Activated CD4-positive, alpha-beta T cell treated with anti-CD3 and anti-CD28 coated beads, Interleukin-2, amount 50 U/mL, for 16 hours (primary cell): ENCODE measurements at places on chromosomes 3 and 15.

- DNase-seq: no peak
Measured at GRCh38 chr15:66955871-66956585, 109.4 kb upstream of the SMAD3 start.

DNA sequence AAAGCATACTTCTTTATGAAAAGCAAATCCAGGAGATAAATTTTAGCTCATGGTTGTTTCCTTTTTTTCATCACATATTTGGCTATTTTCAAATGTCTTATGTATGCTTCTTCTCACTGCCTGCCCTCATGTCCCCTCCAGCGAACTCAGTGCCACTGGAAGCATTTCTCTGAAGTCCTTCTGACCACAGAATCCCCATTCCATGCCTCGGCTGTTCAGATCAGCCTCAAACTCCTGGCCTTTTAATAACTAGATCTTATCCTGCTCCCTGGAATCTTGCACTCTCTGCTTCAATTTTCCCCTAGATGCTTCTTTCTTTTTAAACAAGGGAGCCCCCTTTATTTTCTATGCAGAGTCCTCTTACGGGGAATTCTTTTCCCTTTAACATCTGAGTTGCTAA lies 10.1 kb downstream of the ETV5 start:
- DNase-seq: no peak

DNA sequence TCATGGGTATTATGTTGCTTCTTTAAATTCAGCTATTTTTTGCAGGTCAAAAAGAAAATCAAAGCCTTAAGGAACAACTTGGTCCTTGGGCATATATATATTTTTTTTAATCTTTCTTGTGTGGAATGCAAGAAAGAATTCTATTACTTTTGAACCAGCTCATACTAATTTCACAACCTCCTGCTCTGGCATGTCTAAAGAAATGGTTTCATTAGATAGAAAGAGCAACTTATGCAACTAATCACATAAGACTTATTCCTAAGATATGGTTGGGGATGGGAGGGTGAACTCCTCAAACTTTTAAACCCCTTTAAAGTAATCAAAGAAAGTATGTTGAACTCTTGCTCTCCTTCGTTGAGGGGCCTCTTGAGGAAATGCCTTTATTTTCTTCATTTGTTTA lies 114.9 kb downstream of the GMNC start:
- DNase-seq: no peak

GRCh38 chr3:58604031-58604430 lies 26.8 kb upstream of the FAM107A start:
- DNase-seq: no peak

GRCh38 chr3:74089814-74090213 lies 465.1 kb upstream of the PDZRN3 start:
- no peak for DNase-seq

GRCh38 chr3:153023896-153024295 lies 138.1 kb upstream of the RAP2B start:
- DNase-seq: no peak

DNA sequence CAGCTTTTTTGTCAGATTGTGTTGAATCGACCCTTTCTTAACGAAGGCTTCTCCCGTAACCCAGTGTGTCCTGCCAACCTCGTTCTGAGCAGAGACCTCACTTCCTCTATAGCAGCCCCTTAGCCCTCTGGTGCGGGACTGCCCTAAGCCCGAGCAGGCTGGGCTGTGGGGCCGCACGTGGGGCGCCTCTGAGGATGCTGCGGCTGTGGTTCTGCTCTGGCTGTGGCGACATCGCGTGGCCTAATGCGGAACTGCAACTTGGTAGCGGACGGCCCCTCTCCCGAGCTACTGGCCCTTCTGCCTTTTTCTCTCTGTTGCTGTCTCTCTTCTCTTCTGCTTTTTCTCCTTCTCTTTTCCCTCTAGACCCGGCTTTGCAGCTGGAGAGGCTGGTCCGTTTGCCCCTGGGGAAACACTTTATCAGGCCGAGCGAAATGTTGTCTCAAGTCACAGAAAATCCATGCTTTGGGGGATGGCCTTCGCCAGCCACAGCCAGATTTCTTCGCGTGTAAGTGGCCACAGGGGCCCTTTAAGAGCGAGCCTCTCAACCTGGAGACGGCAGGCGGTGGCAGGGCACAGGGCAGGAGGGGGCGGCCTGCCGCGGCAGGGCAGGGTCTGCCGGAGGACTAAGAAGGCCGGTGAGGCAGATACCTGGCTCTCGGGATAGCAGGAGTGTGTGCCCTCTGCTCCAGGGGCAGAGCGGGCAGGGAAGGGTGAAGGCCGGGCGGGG lies 19.4 kb upstream of the KIF23 start:
- peak; percentile 82 for DNase-seq

GRCh38 chr3:191774485-191774884 lies 313.5 kb downstream of the PYDC2 start:
- no peak for DNase-seq

DNA sequence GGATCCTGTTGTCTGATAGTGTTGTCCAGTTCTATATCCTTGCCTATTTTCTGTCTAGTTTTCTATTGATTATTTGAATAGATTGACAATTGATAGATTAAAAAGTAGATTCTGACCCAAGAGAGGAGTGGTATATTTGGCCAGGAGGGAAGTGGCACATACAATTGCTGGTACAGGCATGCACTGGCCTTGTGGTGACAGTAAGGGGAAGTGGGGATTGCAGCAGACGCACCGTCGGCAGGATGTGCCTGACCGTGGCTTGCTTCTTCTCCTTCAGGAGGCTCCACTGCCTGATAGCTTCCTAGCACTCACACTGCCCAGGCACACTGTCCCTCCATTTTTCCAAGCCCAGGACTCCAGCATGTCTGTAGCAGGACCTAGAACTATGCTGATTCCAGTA lies 10.5 kb downstream of the GABRG3 start:
- DNase-seq: no peak

- no peak for DNase-seq
Measured at GRCh38 chr3:38154033-38154494, 11.3 kb upstream of the OXSR1 start.

GRCh38 chr3:51955175-51955892 lies at the start of gene GPR62:
Gene GPR62, plus strand, starts transcription at chr3:51955381. Its CDS starts 272 bp downstream, at chr3:51955653.
- no peak for DNase-seq

DNA sequence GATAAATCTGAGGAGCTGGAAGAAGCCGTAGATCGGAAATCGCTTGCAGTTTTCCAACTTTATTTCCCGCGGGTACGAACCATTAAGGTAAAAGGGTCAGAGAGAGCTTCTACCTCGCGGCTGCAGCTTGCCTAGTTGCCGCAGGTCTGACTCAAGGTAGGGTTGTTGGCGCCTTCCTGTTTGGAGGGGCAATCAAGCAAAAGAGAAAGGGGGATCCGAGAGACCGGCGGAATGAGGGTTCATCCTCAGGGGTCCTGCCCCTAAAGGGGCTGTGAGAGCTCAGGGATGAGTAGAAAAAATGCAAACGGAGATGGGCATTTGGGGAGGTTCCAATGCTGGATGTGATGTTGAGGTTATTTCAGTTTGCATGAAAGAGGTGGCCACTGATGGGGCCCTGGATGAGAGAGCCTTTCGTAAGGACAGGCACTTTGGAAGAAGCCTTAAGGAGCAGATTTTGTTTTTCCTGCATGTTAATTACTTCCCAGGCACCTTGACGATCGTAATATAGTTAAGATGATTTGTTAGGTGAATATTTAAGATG lies 265.4 kb downstream of the CGGBP1 start:
- no peak for DNase-seq

GRCh38 chr3:14652-15051 lies 181.9 kb upstream of the CHL1 start:
- DNase-seq: no peak

DNA sequence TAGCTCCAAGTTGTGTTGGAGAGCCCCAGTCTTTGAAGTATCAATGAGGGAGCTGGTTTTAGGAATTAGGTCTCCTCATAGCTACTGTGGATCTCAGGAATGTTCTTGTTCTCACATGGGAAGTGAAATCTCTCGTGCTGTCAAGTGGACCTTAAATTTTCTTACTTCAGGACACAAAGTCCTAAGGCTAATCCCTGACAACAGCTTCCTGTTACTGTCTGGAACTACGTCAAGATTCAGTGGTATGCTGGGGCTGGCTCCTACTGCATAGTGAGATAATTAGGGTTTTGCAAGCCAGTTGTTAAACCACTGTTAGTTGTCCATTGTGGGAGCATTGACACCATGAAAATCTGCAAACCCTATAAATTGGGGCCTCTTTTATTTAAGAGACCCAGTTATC lies 22.8 kb downstream of the MESP1 start:
- DNase-seq: no peak

DNA sequence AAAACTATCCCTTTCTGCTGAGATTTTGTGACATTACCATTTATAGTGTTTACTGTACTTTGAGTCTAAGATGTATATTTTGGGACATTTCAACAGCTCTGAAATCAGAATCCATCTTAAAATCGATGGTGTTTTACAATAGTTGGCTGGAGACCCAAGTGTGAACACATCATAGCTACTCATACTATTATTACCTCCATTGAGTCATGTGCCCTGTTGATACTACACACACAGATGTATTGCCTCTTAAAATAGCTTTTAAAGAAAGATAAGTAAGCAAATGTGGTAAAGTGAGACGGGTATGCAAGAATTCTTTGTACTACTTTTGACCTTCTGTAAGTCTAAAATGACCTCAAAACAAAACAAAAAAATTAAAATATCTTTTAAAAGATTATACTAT lies 6.7 kb downstream of the LMOD3 start:
- no peak for DNase-seq

- no peak for DNase-seq
Measured at GRCh38 chr3:187725653-187726370, 19.5 kb downstream of the BCL6 start.

- DNase-seq: no peak
Measured at GRCh38 chr3:78426454-78426853, 1341.3 kb downstream of the ROBO1 start.

- DNase-seq: peak; percentile 14
Measured at GRCh38 chr3:160016972-160017371, 28.3 kb downstream of the IL12A start.

- no peak for DNase-seq
Measured at GRCh38 chr3:43347774-43348173, 61.4 kb downstream of the SNRK start.

DNA sequence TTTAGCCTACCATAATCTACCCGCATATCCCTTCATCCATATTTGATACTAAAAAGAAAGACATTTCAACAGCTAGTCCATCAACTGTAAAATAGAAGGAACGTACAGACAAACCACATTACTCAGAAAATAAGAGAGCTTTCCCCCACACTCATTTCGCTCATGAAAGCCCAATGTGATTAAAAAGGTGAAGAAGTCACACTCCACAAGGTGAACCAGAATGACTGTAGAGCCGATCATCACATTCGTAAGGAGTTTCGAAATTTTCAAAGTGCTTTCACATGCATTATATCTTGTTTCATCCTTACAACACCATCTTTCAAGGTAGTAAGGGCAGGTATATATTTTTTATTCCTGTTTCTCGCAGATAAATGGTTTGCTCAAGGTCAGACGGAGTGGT lies 225.3 kb downstream of the FOXP1 start:
- peak; percentile 89 for DNase-seq

- DNase-seq: no peak
Measured at GRCh38 chr3:184008161-184008560, 9.5 kb downstream of the ABCC5 start.

DNA sequence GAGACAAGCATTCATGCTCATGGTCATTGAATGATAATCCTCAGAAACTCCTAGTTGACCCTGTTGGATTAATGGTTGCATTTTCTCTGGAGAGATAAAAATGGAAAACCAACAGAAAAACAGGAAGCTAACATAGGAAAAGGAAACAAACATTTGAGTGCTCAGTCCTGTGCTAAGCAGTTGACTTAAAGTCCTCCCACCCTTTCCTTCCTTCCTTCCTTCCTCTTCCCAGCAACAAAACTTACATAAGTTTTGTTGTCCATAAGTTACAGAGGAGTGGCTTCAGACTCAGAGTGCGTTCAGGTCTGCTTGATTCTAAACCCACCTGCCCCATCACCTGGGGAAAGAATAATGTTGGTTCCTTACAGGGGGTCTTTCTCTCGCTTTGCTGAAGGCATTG lies 163.8 kb upstream of the RGMA start:
- DNase-seq: no peak

DNA sequence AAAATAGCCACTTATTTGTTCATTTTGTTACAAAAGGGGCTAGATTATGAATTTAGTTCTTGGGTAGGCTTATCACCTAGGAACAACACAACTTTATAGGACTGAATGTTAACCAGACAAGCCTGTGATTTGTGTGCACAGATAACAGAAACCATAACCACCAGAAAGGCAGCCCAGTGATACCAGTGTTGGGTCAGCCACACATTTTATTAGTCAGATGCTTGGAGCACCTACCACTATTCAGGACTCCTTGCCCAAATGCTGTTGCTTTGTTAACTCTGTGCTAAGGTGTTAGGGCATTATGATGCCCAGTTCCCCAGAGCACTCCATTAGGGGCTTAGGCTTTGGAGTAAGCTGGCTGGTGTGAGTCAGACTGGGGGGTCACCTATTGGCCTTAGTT lies 22.5 kb downstream of the PLCL2 start:
- peak; percentile 31 for DNase-seq

- no peak for DNase-seq
Measured at GRCh38 chr15:40487816-40488682, 17.3 kb downstream of the CHST14 start.

DNA sequence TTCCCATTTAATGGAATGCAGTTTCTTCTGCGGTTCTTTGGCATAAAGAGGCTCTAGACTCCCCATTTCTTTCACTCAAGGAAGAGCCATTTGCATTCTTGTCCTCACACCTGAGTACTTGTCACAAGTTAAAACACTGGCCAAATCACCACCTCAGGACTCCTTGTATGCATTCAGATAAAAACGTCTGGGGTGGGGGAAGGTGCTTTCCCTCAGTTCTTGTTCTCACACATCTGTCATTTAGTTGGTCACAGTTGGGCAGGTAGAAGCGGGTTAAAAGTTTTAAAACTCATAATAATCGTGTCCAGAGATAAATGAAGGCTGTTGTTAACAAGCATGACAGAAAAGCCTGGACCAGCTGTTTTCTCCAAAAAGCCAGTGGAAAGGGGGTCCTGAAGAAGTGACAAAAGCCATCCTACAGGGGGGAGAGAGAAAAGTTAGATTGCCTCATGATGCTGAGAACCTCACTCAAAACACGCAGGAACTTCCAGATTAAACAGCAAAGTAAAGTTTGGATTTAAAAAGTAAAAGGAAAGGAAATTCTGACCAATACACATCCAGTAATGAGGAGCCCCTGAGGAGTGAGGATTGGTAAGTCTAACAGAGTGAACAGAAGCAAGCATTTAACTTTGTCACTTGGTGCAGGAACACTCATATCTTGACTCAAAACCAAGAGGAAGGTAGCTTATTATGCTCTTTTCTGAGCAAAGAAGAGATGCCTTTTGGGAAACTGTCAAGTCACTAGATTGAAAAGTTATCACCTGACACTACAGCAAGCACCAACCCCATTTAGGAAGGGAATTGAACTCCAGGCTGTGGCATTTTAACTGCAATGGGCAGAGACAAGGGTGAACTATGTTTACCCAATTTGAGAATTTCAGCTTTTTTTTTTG lies 2.8 kb downstream of the BCL2L10 start:
- peak; percentile 25 for DNase-seq

DNA sequence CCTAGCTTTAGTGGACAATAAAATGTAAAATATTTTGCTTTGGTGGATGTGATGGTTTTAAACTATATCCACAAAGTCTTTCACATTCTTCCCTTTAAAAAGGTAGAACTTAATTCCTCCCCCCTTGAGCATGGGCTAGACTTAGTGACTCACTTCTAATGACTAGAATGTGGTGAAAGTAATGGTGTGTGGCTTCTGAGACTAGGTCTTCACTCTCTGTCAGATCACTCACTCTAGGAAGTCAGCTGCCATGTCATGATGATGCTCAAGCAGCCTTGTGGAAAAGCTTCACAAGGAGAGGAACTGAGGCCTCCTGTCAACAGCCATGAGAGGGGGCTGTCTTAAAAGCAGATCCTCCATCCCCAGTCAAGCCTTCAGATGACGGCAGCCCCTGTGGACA lies 4.2 kb downstream of the LRRC2 start:
- DNase-seq: peak; percentile 11
